Inflammatory macrophage treated with lipopolysaccharide for 4 hours (primary cell): ENCODE measurements at places on chromosomes 11 and 22.
A peak's percentile ranks its signal among the peaks of the same experiment; 100 is the strongest.

- no peak for DNase-seq
Observed at GRCh38 chr11:57303990-57304579, 20.7 kb downstream of the TNKS1BP1 start.

DNA sequence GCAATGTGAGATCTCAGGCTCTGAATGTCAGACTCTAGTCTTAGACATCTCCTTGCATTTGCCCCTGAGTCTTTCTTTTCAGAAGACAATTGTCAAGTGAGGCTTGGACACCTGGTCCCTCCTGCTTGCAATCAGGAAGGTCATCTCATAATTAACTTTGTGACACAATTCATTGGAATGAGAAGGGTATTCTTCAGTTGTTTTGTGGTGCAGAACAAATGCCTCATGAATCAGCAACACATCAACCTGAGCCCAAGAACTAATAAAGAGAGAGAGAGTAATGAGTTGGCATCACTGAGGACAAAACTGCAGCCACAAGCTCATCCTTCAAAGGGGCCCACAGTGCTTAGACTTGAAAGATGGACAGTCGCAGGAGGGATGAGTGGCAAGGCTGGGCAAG, 375.8 kb downstream of the INSC start:
- no peak for DNase-seq

GRCh38 chr11:60989093-60989650, 17.7 kb downstream of the CD6 start:
- peak; percentile 79 for DNase-seq

DNA sequence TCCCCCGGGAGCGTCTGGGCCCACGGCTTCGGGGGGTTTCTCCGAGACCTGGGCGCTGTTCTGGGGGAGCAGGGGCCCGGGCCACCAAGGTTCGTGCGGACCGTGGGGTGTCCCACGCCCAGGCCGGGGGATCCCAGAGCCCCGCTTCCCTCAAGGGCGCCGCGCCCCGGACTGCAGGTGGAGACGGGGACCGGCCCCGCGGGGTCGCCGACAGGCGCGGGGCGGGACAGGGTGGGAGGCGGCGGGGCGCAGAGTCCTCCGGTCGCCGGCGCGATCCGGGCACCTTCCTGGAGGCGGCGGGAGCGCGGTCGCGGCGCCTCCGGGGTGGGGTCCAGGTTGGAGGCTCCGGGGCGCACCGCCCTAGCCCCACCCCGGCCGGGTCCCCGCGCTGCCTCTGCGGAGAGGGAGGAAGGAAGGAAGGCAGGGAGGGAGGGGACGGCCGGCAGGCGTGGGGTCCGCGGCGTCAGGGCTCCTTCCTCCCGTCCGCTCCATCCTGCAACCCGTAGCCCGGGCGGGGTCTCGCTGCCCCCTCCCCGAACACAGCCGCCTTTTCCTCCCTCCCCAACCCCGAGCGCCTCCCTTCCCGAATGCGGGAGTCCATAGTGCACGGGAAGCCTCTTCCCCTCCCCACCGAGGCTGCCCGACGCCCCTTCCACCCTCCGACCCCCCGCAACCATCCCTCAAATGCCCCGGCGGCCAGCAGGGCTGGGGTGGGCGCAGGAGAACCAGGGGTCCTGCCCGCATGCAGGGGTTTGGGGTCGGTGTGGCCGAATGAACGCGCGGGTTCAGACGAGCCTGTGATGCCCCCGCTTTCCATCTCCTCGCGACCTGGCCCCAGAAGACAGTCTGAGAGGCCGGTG, 4.3 kb upstream of the ZBED4 start:
- DNase-seq, result no peak

DNA sequence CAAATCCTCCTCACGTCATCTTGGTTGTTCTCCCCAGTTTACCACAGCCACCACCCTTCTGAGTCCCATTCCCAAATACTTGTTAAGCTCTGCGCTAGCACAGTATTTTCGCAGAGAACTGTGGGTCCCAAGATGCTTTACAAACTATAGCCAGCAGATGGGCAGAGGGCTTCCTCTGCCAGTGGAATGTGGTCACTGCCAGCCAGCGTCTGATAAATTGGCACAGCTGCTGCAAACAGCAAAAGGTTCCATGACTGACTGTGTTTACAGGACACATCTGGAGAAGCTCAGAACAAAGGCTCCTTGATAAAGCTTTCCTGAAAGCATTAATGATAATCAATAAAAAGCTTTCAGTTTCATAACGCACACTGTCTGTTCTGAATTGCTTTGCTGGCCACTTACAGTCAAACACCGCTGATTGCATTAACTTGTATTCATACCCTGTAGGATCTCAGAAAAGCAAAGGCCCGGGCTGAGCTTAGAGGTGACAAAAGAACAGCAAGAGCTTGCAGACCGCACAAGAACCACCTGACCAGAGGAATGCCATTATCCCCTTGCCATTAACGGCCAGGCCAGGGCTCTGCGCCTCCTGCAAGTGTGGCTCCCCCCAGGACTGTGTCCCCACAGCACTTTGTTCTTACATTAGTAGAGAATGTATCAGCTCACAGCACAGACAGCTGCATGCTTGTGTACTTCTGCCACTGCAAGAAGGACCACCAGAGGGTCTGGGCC, 120.6 kb downstream of the MICAL3 start:
- no peak for DNase-seq

DNA sequence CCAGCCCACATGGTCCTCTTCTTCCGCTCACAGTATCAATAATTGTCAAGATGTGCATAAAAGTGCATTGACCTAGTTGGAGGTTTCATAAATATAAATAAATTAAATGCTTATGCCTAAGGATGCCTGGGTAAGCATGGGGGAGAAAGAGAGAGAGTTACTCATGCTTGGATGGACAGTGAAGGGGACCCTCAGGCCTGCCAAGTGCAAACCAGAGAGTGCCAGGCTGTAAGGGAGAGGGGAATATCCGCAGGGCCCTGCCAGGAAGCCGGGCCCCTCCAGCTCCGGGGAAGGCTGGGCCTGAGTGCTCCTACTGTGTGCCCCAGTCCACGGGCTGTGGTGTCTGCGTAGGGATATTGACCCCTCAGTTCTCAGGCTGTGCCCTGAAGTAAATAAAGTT, 214.6 kb downstream of the DSCAML1 start:
- DNase-seq, result no peak

DNA sequence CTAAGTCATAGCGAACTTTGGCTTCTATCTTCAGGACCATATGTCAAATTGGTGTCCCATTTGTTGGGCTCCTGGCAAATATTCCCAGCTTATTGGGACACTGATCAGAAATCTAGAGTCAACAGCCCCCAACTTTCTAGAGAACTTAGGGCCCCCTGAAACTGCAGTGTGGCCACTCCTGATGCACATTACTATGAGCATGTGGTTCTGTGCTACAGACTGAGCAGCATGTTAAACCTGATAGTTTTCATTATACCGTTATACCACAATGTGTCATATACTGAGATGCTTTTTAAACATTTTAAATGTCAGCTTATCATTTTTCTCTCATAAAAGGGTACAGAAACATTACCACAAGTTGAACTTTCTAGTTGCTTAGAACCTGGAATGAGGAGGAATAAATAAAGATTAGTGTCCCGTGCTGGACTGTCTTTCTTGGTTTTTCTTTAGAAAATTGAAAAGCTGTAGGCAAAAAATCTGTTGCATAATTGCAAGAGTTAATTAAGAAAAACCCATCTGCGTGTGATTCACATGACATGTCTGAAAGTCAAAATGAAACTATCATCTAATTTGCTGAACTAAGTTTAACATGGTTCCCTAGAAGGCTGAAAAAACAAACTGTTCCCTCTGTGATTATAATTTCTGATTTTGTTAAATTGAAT, 16.4 kb upstream of the CTSC start:
- peak; percentile 92 for DNase-seq

GRCh38 chr22:42271906-42272305, 1.5 kb upstream of the TCF20 start:
- no peak for DNase-seq

- DNase-seq, result no peak
Observed at GRCh38 chr11:114275280-114275679, 20.9 kb upstream of the NNMT start.

GRCh38 chr11:61598886-61599868, 18.3 kb upstream of the SYT7 start:
- DNase-seq, result no peak

DNA sequence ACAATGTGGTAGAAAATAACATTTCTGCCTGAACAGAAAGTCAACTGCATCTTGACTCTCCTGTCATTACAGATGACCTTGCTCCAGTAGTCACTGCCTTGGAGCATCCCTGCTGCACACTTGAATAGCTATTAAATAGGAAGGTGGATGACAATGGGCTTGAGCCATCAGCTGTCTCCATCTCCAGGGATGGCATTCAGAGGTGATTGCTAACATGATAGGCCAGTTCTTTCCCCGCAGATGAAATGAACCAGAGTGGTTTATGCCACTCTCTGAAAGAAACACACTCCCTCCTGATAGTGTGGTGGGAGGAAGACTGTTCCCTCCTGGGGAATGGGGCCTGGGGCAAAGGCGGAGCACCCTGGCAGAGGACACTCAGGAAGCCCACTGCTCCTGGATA, 57.1 kb upstream of the OLFML1 start:
- no peak for DNase-seq

DNA sequence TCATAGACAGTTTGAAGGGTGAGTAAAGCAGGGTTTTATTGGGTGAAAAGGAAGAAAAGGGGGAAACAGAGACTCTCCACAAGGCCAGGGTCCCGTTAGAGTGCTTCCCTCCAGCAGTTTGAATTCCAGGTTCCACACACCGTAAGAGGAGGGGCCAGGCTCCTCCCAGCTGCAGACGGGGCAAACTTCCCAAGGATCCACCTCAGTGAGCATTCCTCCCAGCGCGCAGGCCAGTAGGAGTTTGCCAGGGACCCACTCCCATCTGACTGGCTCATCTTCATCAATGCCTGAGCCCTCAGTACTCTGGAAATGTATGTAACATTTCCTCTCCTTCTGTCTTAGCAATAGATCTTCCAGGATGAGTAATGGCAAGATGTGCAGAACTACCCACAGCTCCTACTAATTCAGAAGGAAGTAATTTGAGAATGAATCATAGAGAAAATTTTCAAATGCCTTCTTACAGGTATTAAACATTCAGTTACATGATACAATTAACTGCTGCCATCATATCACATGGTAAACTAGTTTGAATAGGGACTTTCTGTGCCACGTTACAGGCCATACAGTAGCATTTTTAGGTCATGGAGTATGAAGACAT, 34.0 kb upstream of the TRPC6 start:
- DNase-seq, result no peak

GRCh38 chr11:30206249-30206996, 24.4 kb upstream of the FSHB start:
- no peak for DNase-seq

DNA sequence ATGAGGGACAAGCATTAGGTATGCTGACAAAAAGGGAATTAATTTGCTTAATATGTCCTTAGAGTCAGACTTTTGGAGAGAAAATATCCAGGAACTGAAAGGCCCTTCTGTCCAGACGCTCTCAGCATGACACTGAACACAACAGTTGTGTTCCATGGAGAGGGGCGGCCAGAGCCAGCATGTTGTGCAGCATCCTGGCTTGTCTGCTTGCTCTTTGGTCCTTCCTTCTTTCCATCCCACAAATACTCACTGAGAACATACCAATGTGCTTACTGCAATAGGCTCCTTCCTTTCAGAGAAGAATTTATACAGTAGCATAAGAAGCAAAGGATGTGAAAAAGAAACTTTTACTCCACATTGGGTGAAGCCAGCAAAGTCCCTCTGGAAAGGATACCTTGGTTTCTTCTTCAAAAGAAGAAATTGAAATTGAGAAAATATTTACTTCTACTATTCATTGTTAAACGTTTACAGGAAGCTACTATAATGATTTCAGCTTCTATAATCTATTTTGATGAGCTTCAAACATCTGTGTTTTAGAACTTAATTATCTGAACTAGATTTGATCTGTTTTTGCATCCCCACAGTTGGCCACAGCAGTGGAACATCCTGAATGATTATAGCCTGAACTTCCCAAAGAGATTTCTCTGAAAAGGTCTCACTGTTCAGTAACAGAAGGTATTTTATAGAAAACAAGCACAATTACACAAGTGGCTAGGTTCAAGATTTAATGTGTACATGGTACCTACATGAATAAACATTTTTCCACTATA, 304.1 kb upstream of the PITPNB start:
- no peak for DNase-seq

DNA sequence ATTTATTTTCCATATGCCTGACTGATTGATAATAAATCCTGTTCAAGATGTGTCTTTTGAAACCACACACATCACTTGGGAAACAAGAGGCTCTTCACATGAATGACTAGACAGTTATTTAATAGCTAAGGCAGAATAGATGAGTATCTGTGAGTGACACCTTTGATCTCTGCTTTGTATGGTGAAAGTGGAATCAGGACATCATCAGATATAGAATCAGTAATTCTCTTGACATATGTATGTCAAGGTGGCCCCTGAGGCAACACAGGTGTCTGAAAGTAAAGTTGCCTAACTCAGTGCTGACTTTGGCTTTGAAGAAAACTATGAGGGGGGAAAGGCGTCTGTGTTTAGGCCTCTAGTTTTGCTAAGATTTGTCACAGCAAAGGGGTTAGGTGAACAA, 11.5 kb upstream of the CASP4 start:
- DNase-seq, result no peak

DNA sequence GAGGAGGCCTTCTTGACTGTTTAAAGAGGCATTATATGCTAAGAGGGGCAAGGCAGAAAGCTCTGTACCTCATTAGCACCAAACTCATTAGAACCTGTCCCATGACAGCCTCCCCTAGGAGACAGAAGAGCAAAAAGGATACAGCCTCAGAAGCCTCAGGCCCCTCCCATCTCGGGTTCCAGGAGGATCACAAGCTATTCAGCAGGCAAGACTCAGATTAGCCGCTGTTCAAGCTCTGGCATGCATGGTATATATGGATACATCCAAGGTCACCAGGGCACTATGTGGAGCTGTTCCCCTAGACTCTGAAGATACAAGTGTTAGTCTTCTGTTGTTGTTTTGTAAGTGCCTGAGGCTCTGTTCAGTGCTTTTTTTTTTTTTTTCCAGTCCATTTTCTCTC, 32.1 kb downstream of the ATXN10 start:
- no peak for DNase-seq

GRCh38 chr22:26041931-26042330, 127.3 kb upstream of the SEZ6L start:
- no peak for DNase-seq

DNA sequence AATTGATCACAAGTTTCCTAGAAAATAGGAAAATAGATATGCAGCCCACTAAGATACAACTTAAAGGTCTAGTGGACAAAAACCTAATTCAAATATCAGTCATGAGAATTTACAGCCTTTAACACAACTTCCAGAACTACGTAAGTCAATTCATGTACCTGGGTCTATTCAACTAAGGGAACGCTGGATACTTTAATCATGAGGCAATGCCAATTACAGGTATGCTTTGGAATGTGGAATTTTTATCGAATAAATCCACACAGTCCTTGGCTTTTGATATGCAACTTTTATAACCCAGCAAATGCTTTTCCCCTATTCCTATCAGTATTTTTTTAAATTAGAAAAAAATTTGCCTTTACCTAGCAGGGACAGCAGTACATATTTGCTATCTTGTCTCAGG, 289.5 kb upstream of the FAT3 start:
- DNase-seq, result no peak

DNA sequence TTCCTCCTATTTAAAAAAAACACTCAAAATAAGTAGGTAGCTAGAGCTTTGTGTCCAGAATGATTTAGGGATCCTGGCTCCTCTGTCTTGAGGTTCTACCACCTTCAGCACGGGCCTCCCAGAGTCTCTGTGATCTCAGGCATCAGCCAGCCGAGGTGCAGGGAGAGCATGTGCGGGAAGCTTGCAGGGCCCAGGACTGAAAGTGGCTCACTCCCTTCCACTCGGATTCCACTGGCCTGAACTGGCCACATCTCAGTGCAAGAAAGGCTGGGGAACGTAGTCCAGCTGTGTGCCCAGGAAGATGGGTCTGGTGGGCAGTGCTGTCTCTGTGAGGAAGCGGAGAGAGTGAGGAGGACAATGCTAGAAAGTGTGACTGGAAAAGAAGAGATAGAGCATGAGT, 68.3 kb upstream of the MYOD1 start:
- no peak for DNase-seq
